HCEC 1CT (cell line): ENCODE measurements at places on chromosomes 6 and 20.

GRCh38 chr6:118580585-118581419, 32.7 kb downstream of the PLN start:
- peak; percentile 71 for DNase-seq

GRCh38 chr6:51568771-51569170, 518.6 kb downstream of the PKHD1 start:
- no peak for DNase-seq

- no peak for DNase-seq
These were observed 132.9 kb upstream of the NUP153 start for GRCh38 chr6:17839513-17840223.

DNA sequence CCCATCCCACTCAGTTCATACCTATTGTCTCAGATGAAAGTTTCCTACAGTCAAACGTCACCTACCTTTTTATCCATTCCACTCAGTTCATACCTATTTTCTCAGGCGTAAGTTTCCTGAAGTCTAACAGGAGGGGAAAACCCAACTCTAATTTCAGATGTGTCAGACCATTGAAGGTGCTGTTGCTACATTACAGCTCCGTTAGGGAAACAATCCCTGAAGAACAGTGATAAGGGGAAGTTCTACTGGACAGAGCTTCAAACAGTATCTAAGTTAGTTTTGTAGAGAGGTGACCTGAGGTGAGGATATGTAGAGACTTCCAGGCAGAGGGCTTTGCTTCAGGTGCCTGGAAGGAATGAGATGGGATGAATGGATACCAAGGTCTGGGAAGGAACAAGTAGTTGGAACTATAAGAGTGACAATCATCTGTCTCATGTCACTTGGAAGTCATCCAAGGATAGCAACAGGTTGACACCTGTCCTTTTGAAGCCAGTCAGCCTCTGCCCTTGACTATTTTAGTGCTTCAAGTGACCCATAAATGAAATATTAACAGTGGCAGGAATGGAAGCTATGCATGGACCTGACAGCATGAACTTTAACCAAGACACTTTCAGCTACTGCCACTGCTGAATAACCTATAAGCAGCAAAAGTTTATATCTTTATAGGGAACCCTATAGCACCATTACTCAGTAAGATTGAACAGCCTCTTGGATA, 191.6 kb upstream of the MOCS1 start:
- no peak for DNase-seq

GRCh38 chr6:88376197-88376596, 210.1 kb upstream of the CNR1 start:
- DNase-seq = no peak

DNA sequence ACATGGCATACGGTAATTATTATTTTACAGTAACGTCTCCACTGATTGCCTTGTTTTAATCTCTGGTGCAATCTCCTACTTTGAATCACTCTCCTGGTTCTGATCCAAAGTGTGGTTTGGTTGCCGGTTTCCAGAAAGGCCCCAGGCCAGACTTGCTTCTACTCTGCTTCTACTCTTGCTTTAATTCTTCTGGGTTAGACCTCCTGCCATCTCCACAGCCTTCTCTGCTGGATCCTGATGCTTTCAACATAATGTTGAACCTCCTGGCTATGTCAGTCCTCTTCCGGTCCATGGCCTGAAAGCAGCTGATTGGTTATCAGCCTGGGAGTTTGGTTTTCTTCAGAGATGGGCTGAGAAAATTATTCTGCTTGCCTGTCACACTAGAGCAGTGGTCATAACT, 266.5 kb upstream of the RIMS1 start:
- no peak for DNase-seq

DNA sequence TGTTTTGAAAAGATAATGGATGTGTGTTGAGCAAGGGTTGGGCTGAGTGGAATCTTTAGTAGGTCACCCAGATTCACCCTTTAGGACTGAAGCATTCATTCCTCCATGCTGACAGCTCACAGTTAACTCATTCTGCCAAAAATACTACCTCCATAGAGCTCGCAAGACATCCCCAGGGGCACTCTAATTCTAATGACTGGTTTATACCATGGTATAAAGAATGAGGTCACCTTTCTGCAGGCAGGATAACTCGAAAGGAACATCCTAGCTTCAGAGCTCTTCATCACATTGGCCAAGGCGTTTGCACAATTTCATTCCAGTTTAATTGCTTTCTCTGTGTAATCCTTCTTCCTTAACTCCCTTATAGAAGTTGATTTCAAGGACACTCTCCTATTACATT, 1257.2 kb upstream of the EYS start:
- DNase-seq = no peak

DNA sequence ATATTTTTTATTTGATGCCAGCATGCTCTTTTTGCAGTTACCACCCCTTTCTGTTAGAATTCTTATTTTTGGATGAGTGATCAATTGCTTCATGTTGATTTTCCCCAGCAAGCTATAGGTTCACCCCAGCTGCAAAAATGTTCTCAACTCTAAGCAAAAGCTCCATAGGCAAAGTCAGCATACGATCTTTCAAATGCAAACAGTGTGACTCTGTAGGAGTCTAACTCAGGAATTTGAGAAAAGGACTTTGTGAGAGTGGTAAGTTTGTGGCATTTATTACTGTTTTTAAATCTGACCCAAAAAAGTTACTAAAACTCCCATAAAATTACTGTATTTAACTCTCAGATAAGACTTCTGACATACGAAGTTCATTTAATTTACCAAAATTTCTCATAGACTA, 134.9 kb upstream of the HSF2 start:
- DNase-seq = no peak

GRCh38 chr20:39052676-39053075, 90.5 kb downstream of the DHX35 start:
- DNase-seq = no peak
